Stimulated activated CD4-positive, alpha-beta T cell treated with anti-CD3 and anti-CD28 coated beads, Interleukin-2, amount 100 ng/mL, for 48 hours (primary cell): ENCODE measurements at places on chromosomes 7 and 10.
A peak's percentile ranks its signal among the peaks of the same experiment; 100 is the strongest.

GRCh38 chr7:12233175-12233574 is 22.1 kb downstream of the TMEM106B start:
- DNase-seq, result no peak

GRCh38 chr7:44264221-44264931 is 61.0 kb downstream of the CAMK2B start:
- DNase-seq, result no peak

GRCh38 chr7:34315032-34315431 is 343.0 kb upstream of the NPSR1 start:
- DNase-seq, result no peak

DNA sequence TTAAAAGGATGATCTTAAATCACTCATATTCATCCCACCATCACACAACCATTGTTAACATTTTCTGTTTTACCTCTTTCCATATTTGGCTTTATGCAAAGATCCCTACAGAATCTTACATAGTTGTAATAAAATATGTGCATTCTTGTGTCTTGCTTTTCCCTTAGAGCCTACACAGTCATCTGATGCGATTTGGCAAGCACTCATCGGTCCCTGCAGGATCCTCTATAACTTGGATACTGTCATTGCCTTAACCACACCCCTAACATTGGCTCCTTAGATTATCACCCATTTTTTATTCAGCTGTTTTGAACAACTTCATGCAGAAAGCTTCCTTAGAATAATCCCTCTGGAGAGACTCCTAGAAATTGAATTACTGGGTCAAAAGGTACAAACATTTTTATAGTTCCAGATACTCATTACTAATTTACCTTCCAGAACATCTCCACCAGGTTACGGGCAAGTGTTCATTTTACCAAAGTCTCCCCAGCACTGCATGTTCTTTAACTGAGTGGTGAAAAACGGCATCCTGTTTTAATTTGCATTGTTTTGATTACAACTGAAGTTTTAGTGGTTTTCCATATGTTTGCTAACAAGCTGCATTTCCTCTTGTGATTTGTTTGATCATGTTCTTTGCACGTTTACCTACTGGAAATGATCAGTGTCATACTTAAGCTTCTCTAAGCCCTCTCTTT is 268.3 kb downstream of the GRID1 start:
- DNase-seq, result no peak

DNA sequence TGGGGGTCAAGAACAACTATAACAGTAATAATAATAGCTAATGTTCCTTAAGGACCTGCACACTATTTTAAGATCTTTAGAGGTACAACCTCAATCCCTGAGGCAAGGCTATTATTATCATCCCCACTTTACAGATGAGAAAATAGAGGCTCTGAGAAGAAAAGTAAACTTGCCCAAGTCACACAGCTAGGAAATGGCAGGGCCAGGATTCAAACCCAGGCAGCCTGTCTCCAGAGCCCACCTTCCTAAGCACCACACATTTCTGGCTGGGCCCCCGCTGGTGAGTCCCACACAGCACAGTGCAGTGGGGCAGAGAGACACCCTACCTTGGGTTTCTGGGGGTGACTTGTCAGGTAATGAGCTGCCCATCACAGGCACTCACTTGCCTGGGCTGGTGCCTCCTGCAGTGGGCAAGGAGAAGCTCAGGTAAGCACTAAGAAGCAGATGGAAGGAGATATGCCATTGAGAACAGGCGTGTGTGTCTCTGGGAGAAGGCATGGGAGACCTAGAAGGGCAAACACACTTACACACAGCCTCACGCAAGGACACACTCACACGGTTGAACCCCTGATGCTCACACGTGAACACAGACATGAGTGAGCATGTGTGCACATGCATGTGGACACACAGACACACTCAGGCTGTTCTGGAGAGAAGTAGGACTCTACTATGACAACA is 104.4 kb upstream of the ZMIZ1 start:
- no peak for DNase-seq

GRCh38 chr10:5817322-5818047 is 4.3 kb upstream of the GDI2 start:
- DNase-seq, result no peak

DNA sequence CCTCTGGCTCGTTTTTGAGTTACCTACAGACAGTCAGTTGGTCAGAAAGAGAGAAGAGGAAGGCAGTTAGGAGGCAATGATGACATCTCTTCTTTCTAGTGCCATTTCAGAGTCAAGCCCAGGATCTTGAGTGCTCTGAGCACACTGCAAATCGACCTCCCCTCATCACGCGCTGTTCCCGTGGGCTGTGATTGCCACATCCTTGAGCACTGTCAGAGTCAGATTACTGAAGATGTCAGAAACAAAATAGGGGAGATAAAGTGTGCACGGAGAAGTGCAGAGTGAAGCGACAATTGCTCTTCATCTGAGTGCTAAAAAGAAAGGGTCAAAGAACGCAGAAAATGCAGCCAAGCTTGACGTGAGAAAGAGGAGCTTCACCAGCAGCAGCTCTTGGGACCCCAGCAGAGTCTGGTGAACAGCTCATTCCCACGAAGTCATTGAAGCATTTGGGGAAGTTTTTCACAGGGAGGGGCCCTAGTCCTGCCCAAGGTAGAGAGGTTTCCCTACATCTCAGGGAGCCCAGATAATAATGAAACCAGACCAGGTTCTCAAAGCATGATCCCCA is 661.7 kb upstream of the AUTS2 start:
- no peak for DNase-seq

DNA sequence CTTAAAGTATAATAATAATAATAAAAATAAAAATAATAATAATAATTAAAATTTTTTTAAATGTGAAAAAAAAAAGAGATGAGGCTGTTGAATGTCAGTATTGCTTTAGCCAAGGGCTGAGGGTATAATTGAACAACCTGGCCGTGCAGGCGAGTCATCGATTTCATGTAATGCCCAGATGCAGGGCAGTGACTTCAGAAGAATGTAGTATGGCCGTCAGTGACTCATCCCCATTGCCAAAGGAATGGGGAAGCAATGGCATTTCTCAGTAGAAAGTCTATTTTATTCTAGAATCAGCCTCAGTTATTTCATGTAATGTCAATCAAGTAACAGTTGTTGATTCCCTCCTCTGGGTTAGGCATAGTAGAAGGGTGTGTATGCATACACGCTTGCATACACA is 516.4 kb downstream of the GLRX3 start:
- no peak for DNase-seq

DNA sequence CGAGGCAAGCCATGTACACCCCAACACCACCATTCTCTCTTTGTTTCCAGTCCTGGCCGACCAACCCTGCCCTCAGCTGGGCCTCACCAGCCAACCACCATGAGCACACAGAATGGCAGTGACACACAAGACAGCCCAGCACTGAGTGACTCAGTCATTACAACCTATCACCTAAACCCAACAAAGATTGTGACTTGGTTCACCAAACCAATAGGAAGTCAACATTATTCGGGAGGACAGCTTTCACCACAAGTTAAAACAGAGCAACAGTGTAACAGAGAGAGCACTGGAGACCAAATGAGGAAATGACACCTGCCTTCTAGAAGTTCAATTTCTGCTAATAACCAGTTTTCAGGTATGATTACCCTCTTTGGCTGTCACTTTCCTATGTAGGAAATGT is 72.1 kb downstream of the DNMBP start:
- no peak for DNase-seq

DNA sequence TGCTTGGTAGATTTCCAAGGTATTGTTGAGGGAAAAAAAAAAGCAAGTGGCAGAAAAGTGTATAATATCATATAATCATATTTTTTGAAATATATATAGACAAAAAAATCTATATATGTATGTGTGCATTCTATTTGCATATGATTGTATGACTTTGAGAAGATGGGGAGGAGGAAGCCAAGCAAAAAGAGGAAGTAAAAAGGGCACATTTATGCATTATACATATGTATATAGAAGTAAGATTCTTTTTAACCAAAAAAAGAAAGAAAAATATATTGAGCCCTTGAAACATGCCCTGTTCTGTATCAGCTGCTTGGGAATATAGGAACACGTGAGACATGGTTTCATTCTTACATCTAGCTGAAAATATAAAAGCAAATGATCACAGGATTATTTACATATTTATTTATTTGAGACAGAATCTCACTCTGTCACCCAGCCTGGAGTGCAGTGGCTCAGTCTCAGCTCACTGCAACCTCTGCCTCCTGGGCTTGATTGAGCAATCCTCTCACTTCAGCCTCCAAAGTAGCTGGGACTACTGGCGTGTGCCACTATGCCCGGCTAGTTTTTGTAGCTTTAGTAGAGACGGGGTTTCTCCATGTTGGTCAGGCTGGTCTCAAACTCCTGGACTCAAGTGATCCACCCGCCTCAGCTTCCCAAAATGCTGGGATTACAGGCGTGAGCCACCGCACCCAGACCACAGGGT is 18.0 kb upstream of the SLF2 start:
- no peak for DNase-seq

DNA sequence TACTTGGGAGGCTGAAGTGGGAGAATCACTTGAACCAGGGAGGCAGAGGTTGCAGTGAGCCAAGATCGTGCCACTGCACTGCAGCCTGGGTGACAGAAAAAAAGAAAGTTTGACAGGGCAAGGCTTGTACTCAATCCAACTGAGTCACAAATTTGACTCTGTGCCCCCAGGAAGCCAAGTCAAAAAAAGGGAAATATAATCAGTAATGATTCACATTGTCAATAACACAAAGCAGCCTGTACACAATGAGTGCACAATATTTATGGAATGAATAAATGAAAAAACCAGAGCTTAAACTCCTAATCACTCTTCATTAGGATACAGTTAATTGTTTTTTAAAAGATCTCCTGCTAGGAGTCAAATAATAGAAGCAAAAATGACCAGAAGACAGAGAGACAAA is 6.4 kb downstream of the NAPEPLD start:
- DNase-seq, result no peak

- DNase-seq, result no peak
Measured at GRCh38 chr7:150968734-150969372, 9.3 kb downstream of the KCNH2 start.

DNA sequence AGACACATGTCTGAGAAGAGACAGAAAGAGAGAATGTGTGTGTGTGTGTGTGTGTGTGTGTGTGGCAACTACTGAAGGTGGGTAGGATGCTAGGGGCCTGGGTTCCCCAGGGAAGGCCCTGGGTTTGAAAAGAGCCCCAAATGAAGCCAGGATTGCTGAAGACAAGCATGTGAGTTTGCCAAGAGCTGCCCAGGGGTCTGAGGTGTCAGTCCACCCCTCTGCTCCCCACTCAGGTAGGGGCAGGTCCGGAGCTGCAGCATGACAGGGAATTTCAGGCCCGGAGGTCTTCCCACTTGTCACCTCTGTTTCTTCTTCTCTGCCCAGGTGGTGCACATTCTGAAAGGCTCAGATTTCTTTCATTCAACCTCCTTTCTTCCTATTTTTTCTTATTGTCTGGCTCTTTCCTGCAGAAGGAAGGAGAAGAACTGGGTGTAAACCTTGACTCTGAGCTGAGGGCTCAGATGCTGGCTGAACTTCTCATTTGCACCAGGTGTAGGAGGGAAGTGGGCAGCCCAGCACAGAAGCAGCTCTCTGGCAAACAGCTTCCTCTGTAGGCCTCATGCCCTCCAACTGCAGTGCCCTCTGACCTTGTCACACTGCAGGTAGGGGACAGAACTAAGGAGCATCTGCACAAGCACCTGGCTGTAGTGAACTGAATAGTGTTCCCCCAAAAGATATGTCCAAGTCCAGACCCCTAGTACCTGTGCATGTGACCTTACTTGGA is 79.6 kb upstream of the LRRC4 start:
- DNase-seq, result no peak

GRCh38 chr10:51773681-51774080 is 74.3 kb upstream of the CSTF2T start:
- no peak for DNase-seq

- DNase-seq, result no peak
Measured at GRCh38 chr7:52146871-52147634, 830.4 kb upstream of the COBL start.

DNA sequence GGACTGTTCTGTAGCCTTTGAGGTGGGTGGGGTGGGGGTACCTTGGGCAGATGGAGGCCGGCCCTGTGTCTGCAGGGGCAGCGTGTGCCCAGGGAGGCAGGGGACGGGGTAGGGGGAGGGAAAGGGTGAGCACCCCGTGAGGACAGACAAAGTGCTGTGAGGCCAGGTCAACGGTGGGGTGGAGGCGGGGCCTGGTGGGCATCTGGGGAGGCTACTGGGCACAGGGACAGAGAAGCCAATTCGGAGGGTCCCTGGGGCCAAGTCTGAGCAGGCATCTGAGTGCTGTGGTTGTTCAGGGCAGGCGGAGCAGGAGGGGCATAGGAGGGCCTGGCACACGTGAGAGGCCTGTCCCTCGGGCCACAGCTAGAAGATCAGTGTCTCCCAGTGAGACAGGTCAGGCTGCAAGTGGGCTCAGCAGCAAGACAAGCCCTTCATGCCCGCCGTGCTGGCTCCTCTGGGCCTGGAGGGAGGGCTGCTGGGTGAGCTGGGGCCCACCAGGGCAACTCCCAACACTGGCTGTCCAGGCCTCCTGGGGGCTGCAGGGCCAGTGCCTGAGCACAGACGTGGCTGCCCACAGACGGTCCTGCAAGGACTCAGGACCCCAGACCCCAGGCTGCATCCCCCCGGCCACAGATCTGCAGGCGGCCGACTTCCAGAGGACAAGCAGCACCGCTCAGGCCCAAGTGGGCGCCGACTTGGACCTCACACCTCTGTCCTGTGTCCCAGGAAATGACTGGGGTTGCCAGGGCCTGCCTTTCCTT is 26.4 kb upstream of the KNDC1 start:
- no peak for DNase-seq

GRCh38 chr10:132788831-132789219 is 2.9 kb upstream of the NKX6-2 start:
- no peak for DNase-seq

GRCh38 chr7:121504482-121504881 is 108.4 kb upstream of the FAM3C start:
- DNase-seq, result no peak

- DNase-seq, result no peak
Measured at GRCh38 chr7:112567388-112567787, 86.6 kb downstream of the LSMEM1 start.

GRCh38 chr7:55517191-55517633 is 55.1 kb downstream of the VOPP1 start:
- peak; percentile 49 for DNase-seq

- DNase-seq, result no peak
Measured at GRCh38 chr10:124621637-124622036, 122.5 kb downstream of the FAM53B start.

DNA sequence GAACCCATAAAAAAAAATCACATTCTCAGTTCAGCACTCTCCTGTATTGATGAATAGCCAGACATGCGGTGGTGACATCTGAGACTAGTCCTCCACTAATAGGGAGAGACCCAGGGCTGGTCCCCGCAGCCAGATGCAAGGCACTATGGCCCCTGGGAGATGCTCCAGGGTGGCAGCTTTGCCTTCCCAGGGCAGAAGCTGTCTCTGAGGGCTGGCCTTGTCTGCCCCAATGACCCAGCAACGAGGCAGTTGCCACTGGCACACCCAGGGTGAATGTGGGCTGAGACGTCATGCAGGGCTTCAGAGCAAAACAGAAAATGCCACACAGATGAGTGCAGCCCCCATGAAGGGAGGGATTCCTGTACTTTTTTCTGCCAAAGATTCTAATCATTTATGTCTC is 50.1 kb upstream of the GDF10 start:
- no peak for DNase-seq

- DNase-seq, result peak; percentile 82
Measured at GRCh38 chr7:36115448-36116321, 37.4 kb upstream of the EEPD1 start.
